Smooth muscle cell of the pulmonary artery (primary cell): ENCODE measurements at places on chromosomes 1 and 21. TPM values are rescaled to one million over a fixed set of nuclear protein-coding genes. Genes with fewer than 3 reads are reported as not detected.

Gene CD34
- total RNA-seq = 0.13 and 0.39 TPM in 2 replicates

Gene TRIM58
- 0.07 and 0.13 TPM in 2 replicates for total RNA-seq

Gene ADARB1
- 9.3 and 11.9 TPM in 2 replicates for total RNA-seq

Gene TMEM269
- 0.03 and 0.07 TPM in 2 replicates for total RNA-seq

Gene BGLAP
- 0.26 and 0.50 TPM in 2 replicates for total RNA-seq

Gene OR2T2
- not detected in 2 replicates for total RNA-seq

Gene TACSTD2
- total RNA-seq = 0.13 and 0.26 TPM in 2 replicates
